ENCODE measurements at places on chromosomes 4 and X. TPM values are rescaled to one million over a fixed set of nuclear protein-coding genes. Genes with fewer than 3 reads are reported as not detected.
A peak's percentile ranks its signal among the peaks of the same experiment; 100 is the strongest.

GRCh38 chr4:185110375-185110823 lies 32.7 kb upstream of the SLC25A4 start:
- DNase-seq: peak; percentile 32

GRCh38 chrX:143781103-143781502 lies 60.6 kb upstream of the SPANXN2 start:
- DNase-seq: peak; percentile 27

The GAB3 gene
- 0.13 TPM for total RNA-seq

The OPHN1 gene
- total RNA-seq: 3.2 TPM

Data from bronchial epithelial cell (primary cell).